ENCODE measurements at places on chromosomes 1 and 21.
A peak's percentile ranks its signal among the peaks of the same experiment; 100 is the strongest.

DNA sequence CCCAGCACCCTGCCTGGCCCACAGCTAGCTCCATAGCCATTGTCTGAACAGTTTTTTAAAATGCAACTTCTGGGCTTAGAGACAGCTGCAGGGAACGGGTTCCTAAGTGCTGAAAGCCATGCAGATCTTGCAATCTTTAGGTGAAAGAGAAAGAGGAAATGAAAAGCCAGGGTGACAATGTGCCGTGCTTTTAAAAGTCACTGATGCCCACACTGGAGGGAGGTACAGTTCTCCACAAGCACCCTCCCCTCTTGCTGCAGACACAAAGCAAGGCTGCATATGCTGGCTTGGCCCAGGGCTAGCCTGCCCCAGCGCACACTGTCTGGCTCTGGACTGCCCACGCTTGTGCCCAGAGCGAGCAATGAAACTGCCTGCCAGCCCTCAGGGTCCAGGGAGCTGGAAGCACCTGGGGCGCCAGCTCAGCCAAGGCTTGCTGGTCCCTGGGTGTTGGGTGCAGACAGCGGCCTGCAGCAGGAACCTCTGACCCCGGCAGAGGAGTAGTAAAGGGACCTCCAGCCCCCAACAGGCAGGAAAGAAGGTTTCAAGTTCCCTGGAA, 70.4 kb downstream of the AJAP1 start:
- DNase-seq = no peak

- no peak for DNase-seq
Measured at GRCh38 chr1:7069931-7070330, 284.7 kb downstream of the CAMTA1 start.

DNA sequence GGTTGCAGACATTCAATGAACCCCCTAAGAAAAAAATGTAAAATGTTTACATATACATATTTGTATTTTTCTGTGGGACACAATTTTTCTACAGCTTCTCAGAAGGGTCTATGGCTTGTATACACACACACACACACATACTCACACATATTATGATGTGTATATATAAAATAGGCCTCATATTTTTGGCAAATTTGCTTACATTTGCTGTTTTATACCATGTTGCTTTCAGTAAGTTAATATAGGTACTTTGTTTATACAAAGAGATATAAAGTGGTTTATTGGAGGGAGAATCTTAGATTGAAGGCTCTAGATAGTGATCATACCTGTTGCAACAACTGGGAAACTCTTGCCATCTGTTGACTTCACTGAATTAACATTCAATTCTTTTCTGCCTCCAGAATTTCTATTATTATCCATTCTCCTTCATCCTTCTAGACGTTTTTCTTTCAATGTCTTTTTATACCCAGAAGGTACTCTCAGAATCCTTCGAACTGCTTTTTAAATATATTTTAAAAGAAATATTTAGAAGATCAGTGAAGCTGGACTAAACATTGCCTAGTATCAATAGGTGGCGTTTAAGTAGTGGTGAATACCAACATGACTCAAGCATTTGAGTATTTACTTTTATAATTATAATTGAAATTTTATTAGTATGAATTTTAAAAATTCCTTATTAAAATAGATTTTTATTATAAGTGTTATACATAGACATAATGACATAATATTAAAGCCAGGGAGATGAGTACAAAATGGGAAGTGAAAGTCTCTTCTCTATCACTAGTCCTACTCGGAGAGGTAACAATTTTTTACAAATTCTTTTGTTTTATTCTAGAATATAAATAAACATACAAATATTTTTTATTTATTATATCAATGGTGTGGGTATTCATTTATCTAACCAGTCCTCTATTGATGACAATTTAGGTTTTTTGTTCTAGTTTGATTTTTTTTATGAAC, 10.2 kb downstream of the CD55 start:
- no peak for DNase-seq

DNA sequence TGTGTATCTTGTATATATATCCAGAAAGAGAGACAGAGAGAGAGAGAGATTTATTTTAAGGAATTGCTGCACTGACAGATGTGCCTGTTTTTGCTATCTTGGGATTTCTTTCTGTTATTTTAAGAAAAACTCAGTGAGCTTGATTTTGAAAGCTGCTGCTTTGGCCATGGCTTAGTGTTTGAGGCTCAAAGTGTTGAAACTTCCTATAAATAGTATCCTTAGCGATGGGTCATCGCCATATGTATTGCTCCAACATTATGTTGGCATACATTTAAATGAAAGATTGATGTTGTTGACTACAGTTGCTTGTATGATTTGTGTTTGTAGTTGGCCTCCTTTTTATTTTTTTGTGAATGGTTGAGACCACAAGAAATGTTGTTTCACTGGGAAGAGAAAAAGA, 29.0 kb upstream of the NTPCR start:
- DNase-seq = no peak

DNA sequence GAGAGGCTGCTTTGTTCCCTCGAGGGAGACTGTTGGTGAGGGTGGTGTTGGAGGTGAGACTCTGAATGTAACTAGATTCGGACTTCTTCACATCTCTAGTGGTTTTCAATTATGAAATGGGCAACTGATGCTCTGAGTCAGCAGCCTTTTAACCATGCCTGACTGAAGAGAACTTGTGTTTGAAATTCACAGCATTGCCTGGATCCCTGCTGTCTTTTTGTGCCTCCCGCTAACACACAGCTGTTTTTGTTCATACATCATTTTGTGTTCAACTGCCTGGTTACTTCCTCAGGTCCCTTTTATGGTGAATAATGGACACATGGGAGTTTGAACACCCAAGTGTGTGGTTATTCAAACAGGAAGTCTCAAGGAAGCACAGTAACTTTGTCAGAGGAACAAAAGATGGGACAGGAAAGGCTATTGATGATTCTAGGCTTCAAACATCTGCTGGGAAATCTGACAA, 16.8 kb downstream of the LAMC1 start:
- peak; percentile 65 for DNase-seq

DNA sequence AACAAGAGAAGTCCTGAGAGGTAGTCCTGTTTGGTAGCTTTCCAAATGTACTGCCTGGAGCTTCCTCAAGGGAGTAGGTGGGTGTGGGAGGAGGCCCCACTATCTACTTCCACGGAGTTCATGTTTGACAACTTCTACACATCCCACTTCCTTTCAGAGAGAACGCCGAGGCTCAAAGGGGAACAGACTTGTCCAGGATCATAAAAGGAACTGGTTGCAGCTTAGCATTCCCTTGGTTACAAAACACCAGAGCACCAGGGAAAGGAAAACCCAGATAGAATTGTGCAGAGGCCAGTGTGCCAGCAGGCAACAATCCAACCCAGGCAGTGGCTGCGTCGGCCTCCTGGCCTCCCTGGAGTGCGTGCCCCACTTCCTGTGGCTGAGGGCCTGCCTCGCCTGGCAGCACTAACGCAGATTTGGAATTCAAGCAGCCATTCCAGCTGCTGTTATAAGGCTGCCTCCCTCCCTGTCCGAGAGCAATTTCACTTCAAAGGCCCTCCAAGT, 4.2 kb upstream of the RAP1GAP start:
- peak; percentile 97 for DNase-seq

GRCh38 chr1:185789501-185790193, 55.5 kb downstream of the HMCN1 start:
- DNase-seq = peak; percentile 9

DNA sequence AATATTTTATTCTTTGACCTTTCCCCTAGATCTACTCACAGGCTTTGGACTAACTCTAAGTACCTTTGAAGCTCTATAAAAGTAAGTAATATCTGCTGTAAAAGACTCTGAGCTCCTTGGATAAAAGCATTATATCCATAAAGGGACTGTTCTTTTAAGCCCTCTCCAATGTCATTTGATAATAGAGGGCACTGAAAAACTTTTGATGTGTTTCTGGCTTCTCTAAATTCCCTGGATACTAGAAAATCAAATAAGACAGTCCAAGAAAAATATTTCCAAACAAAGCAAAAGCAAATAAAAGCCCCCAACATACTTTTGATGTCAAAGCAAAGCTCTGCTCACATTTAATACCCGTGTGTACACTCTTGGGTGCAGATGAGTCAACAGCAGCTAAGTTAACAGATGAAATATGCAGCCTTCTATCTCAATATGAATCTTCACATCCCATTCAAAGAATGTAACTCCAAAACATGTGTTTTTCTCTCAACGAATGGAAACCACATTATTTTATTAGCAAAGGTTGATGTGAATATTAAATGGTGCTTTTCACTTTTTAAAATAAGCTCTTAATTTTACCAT, 230.3 kb downstream of the CENPF start:
- DNase-seq = peak; percentile 71
